ENCODE measurements at places on chromosomes 2 and 18.

DNA sequence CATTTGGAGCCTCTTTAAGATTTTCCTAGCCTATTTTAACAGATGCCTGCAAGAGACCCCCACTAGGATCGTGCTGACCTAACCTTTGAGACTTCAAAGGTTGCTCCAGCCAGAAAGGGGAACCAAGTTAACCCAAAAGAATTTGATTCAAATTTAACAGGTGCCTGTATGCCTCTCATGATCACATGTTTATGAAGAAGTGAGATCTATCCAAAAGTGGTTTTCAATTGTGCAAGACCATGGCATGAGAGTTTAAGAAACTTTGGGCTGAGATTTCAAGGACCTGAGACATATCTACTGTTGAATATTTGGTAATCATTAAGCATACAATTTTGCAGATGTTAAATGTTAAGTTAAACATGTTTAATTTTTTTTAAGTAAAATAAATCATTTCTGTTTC is 1.3 kb upstream of the RSAD2 start:
- no peak for DNase-seq

DNA sequence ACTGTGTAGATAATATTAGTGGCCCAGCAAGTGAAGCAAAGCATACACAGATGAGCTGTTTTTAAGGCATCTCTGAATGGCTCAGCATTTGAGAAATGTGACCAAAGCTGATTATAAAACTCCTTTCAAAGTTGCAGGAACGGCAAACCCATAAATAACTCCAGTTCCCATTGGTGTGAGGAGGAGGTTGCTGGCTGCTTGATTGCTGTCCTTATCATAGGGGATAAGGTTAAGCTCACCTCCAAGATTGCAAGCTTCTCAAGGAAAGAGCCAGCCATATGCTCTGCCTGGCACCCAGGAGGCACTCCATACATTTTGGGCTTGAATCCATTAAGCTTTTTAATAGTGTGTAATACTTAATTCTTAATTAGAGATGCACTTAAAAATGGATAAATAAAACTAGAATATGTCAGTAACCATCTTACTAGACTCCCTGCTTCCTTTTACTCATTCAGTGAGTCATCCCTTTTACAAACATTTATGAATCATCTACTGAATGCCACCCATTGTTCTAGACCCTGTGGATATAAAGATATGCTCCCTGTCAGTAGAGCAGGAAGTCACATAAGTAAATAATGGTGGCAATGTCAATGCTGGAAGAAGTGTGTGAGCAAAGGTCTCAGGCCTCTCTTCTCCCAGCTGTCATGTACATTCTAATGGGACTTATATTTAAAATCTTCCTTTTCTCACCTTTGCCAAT is 99.3 kb downstream of the SPATS2L start:
- DNase-seq, result no peak

DNA sequence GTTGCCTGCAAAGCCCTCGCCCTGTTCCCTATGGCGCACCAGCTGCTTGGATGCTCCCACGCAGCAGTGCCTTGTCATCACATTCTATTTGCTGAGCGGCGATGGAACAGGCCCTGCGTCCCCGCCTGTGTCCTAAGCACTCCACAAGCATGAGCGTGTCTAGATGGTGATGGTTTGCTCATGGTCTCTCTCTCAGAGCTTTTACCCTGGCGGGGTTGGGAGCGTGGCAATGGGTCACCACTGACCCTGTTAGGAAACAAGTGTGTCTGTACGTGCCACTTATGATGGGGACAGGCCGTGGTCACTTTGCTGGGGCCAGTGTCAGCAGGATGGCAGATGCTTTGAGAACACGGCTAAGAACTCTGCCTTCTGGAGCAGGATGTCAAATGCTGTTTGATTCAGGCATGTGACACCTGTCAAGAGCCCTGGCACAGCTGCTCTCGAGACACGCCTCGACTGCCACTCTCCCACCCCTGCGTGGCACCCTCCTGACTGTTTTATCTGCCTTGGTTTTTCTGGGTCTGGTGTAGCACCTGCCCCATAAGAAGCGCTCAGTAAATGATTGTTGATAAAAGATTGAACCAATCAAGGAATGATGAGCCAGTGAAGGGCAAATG is 44.2 kb downstream of the RRM2 start:
- no peak for DNase-seq

GRCh38 chr2:45178854-45179253 is 169.6 kb upstream of the SIX2 start:
- no peak for DNase-seq

- DNase-seq, result no peak
These were observed 1.4 kb upstream of the KCNG3 start for GRCh38 chr2:42495234-42495581.

DNA sequence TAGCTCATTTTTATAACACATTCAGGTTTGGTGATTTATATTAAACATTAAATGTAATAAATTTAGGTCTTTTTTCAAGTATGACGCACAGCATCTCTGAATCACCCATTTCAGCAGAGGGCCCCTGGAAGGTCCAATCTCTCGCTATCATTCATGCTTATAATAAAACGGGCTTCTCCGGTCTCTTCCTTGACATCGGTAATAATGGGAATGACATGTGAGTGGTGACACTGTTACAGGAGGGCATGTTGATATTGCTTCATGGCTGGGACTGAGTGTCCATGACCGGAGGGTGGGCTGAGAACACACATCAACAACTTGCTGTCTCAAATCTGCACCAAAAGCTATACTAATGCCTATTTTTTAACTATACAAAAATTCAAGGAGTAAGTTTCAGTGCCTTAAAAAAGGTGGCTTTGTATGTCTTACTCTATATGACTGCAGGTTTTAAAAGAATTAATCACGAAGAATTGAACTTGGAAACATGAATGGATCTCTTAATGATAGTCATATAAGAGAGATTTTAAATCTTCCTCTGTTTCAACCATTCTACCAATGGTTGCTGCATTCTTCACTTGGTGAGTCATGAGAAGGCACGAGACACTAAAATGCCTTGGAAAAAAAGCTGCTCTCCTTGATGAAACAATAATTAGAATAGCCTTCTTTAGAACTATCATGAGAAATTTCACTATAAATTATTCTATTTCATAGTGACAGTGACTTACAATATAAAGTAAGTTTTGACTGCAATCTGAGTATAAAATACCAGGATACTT is 101.9 kb upstream of the NRP2 start:
- DNase-seq, result no peak

GRCh38 chr2:150136893-150137292 is 350.6 kb downstream of the RND3 start:
- no peak for DNase-seq

DNA sequence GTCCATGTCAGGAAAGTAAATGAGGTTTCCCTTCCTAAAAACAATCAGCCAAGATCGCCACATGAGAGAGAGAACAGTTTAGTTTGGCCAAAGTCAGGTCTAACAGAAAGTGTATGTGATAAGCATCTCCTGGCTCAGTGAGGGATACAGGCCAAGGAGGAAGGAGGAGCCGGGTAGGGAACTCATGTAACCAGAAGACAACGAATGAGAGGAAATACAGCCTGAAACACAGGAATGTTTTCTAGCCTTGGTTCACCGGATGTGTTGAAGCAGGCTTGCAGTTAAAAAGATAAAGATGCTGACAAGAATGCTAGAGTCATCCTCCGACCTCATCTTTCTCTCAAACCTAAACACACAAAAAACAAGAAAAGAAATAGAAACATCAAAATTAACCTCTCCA is 283.9 kb upstream of the SIX2 start:
- no peak for DNase-seq

DNA sequence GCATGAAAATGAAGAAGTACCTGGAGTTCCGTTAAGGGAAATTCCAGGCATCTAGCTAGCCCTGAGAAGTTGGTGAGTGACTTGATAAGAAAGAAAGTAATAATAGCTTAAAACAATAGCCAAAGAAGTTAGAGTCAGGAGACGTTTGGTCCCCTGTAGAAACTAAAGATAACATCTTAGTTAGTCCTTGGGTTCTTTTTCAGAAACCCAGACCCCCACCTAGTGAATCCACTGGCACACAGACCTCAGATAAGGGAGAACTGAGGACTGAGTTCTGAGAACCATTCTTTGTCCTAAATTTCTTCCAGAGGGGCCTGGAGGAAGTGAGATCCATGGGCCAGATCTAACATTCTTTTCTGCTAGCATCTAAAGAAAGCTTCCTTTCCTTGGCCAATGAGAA is 335.4 kb downstream of the SLC4A3 start:
- no peak for DNase-seq

- DNase-seq, result no peak
These were observed 1710.4 kb downstream of the SUCLG1 start for GRCh38 chr2:82748653-82749052.

DNA sequence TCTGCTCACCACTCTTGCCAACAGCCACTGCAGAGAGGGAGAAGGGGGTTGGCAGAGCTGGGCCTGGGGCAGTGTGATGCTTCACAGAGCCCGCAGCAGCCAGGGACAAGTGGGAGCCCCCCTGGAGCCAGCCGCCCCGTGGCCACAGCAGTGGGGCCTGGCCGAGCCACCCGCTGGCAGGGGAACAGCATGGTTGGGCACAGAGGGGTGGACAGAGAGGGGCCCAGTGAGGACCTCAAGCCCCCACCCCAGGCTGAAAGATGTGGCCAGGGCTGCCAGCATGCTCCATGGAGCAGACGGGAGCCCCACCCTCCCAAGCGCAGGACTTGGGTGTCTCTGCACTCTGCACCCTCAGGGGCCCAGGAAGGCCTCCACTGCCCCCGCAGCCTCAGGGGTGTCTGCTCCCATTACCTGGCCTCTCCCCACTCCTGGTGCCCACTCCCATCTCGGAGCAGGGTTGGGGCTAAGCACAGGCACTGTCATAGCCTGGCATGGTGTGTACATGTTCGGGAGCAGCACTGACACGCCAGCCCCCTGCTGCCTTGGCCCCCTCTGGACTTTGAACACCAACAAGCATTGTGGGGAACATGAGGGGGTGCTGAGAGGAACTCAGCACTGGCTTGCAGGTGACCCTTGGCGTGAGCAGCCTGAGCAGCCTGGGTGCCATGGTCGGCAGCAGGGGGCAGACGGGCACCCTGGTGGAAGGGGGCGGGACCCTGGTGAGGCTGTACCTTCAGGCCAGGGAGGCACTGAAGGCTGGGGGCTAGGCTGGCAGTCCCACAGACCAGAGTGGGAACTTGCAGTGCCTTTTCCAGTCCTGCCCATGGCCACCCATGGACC is 279.6 kb upstream of the CYP26B1 start:
- DNase-seq, result no peak
